Vein endothelial cell (primary cell): ENCODE measurements at places on chromosomes 12 and 14. TPM values are rescaled to one million over a fixed set of nuclear protein-coding genes. Genes with fewer than 3 reads are reported as not detected.

Gene HEATR5A
- total RNA-seq, result 32.8 and 34.0 TPM in 2 replicates

Gene THTPA
- total RNA-seq, result 14.6 and 19.9 TPM in 2 replicates

Gene MAP1LC3B2
- 0.33 and 0.86 TPM in 2 replicates for total RNA-seq

Gene PMCH
- 0.65 and 0.76 TPM in 2 replicates for total RNA-seq

Gene SPIC
- total RNA-seq, result not detected in 2 replicates

Gene E2F7
- total RNA-seq, result 19.3 and 35.9 TPM in 2 replicates

Gene VRK1
- total RNA-seq, result 22.9 and 37.8 TPM in 2 replicates

Gene JKAMP
- 74.8 and 110 TPM in 2 replicates for total RNA-seq

Gene NEMP1
- 5.9 and 10.7 TPM in 2 replicates for total RNA-seq

Gene ING4
- 37.7 and 40.8 TPM in 2 replicates for total RNA-seq

Gene GZMH
- not detected in 2 replicates for total RNA-seq

Gene SCN8A
- 2.5 and 4.9 TPM in 2 replicates for total RNA-seq

Gene SERPINA3
- not detected in 2 replicates for total RNA-seq

Gene WNT1
- total RNA-seq, result not detected in 2 replicates

Gene RBP5
- not detected in 2 replicates for total RNA-seq

Gene MANSC1
- total RNA-seq, result 53.2 and 54.5 TPM in 2 replicates

Gene TESPA1
- not detected in 2 replicates for total RNA-seq

Gene GARIN6
- total RNA-seq, result not detected in 2 replicates

Gene SERPINA1
- not detected in 2 replicates for total RNA-seq

Gene PLEKHD1
- not detected in 2 replicates for total RNA-seq

Gene SOCS4
- 23.8 and 31.9 TPM in 2 replicates for total RNA-seq

Gene STYK1
- 12.3 and 14.7 TPM in 2 replicates for total RNA-seq

Gene LGR5
- not detected in 2 replicates for total RNA-seq

Gene RTL1
- not detected in 2 replicates for total RNA-seq

Gene SRGAP1
- total RNA-seq, result 6.2 and 6.9 TPM in 2 replicates

Gene KRT77
- total RNA-seq, result not detected in 2 replicates

Gene FSCB
- not detected in 2 replicates for total RNA-seq

Gene PRB2
- not detected in 2 replicates for total RNA-seq

Gene CIROP
- total RNA-seq, result not detected in 2 replicates

Gene SLC6A15
- total RNA-seq, result 1.4 and 2.3 TPM in 2 replicates

Gene ENDOU
- not detected in 2 replicates for total RNA-seq

Gene TTC6
- 0.19 and 0.33 TPM in 2 replicates for total RNA-seq

Gene CAPZA3
- total RNA-seq, result not detected in 2 replicates

Gene ACOT6
- 0.29 TPM in 1 of 2 replicates, not detected in the other for total RNA-seq

Gene PCED1B
- total RNA-seq, result 0.33 and 0.38 TPM in 2 replicates

Gene TRPV4
- total RNA-seq, result 3.5 and 4.6 TPM in 2 replicates

Gene KCNC2
- not detected in 2 replicates for total RNA-seq

Gene KCNJ8
- under 0.01 and 0.10 TPM in 2 replicates for total RNA-seq

Gene RNASE2
- not detected in 2 replicates for total RNA-seq

Gene INTS13
- 34.9 and 46.5 TPM in 2 replicates for total RNA-seq

Gene GLI1
- total RNA-seq, result not detected in 2 replicates
